ENCODE measurements at places on chromosomes 1 and 21.
A peak's percentile ranks its signal among the peaks of the same experiment; 100 is the strongest.

GRCh38 chr1:98133131-98133530 lies 212.3 kb upstream of the DPYD start:
- DNase-seq: no peak

- no peak for DNase-seq
Measured at GRCh38 chr1:53460666-53461322, 1.6 kb downstream of the DMRTB1 start.

- DNase-seq: no peak
Measured at GRCh38 chr1:88061492-88062177, 622.4 kb upstream of the PKN2 start.

DNA sequence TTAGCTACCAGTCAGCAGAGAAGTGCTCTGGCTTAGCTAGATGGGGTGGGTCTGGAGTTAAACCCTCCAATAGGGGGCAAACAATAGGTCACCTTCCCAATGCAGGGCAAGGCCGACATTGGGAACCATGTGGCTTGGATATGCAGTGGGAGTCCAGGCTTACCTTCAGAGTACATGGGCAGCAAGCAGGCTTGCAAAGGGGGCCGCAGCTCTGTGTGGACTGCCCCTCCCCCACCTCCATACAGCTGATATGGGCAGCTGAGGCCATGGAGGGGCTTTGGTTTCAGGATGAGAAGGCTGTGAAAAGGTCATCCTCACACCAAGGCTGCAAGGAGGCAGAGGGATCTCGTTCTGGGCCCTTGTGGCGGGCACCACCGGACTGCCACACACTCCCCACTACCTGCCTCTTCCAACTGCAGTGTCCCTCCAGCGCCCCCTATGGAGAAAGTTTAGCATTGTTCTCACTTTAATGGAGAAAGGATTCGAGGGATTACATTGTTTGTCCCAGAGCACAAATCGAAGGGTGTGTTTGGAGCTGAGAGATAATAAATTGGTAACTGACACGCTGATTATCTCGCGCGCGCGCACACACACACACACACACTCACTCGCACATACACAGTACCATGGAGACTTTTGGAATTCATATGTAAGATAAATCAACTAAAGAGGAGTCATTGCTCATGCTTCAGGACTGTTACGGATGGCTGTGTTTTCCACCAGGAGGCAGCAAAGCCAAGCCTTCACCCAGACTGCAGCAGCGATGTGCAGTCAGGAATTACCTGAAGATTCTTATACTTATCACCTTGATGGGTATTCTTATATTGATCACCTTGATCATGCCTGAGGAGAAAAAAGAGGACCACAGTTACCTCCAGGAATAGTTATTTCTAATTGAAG lies 7.0 kb upstream of the SMCP start:
- DNase-seq: no peak

DNA sequence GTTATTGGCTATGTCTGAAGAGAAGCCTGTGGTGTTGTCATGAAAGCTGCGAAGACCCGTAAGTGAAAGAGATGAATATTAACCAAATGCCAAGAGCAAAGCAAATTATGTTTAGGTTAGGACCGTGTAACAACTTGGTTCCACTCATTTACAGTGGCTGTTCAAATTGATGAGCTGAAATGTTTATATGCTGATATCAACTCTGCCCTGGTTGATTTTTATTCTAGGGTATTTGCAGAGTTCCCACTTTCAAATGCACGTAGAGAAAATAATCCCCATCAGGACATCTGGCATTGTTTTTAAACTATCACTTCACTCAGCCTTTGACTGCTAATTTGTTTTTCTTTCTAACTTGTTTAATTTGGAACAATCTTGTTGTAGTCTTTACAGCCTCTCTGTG lies 581.6 kb upstream of the ADAMTS5 start:
- no peak for DNase-seq

DNA sequence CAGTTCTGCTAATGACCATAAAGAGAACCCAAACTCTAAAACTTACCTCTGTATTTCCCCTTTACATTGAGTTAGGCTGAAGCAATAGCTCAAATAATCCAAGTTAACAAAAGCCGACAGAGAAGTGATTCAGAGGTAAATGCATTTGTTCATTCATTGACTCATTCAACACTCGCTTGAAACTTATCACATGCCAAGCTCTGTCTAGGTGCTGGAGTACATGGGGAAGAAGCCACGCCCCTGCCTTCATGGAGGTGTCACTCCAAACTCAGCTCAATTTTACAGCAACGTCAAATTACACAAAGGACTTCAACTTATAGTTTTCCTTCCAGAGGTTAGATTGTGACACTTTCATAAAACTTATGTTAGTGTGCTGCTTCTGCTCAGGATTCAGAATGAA lies 45.8 kb downstream of the SLC25A24 start:
- DNase-seq: no peak

DNA sequence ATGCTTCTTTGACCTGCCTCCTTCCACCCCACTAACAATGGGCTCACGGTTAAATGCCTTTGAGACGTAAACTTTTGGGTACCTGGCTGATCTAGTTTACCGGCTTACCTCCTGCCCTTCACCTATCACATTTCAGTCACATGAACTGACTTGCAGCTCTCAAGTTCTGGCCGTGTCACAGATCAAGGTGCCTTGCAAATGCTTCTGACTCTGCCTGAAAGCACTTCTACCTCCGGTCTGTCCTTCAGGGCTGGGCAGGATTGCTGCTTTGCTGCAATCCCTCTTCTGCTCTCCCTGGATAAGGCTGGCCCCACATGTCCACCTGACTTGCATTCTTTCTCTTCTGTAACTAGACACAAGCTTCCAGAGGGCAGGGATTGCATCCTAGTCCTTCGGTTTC lies 69.0 kb downstream of the GRIK1 start:
- no peak for DNase-seq

DNA sequence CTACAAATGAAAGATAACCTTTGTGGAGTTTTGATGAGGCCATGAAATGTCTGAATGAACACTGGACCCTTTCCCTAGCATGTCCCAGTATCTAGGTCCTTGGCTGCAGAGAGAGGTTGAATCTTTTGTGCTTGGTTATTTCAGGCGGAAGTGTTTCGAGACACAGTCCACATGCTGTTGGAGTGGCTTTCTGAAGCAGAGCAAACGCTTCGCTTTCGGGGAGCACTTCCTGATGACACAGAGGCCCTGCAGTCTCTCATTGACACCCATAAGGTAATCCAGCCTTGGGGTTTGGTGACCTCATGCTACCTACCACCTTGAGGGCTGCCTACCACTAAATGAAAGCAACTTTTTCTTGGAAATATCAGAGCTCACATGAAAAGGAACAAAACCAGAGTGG lies 38.9 kb upstream of the BMP8A start:
- DNase-seq: no peak

DNA sequence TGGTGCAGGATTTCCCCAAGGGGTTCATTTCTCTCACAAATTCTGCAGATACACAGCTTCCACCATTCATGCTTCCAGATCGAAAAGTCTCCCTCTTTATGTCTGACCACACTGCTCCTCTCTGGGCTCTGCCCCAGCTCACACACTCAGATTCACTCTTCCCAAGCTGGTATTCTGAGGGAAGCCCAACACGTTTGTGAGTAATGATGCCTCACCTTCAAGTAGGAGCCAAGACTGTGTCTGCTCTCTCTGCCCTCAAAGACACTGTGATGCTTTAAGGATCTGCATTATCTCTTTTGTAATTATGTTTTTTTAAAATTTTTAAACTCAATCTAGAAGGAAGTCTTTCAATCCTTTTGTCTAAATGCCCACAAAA lies 19.8 kb downstream of the PRAMEF11 start:
- no peak for DNase-seq

DNA sequence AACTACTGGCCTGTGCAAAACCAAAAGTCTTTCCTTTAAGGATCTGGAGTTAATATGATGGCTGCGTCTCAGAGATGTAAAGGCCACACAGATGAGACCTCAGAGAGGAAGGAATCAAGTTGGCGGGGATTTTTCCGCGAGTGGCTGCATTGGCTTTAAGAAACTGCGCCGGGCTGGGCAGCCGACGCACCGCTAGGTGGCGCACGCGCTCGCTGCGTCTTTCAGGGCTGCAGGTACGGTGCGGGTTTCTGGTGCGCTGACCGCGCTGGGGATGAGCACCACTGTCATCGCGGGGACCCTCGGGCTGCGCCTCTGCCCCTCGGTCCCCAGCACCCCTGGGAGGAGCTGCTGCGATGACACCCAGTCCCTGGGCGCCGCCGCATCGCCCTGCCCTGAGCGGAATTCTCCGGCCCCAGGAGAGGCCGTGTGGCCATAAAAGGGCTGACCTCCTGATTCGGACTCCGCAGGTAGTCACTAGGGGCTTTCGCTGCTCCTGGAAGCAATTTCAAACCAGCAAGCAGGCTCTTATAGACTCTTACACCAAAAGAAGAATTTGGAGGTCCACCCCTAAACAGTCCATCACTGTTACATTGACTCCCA lies 241.0 kb downstream of the KCNJ6 start:
- DNase-seq: peak; percentile 46

- no peak for DNase-seq
Measured at GRCh38 chr1:23194119-23194984, 22.9 kb downstream of the HTR1D start.

- no peak for DNase-seq
Measured at GRCh38 chr1:210624722-210625121, 296.0 kb downstream of the HHAT start.

DNA sequence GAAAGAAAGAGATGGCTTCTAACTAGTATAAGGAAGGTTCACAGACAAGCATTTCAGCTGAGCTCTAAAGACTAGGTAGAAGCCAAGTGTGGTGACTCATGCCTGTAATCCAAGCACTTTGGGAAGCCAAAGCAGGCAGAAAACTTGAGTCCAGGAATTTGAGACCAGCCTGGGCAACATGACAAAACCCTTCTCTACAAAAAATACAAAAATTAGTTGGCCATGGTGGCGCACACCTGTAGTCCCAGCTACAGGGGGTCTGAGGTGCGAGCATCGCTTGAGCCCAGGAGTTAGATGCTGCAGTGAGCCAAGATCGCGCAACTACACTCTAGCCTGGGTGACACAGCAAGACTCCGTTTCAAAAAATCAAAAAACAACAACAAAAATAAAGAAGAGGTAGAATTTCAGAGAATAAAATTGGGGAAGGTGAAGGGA lies 27.8 kb downstream of the FBXO42 start:
- no peak for DNase-seq

GRCh38 chr21:43373362-43374227 lies 53.3 kb downstream of the SIK1 start:
- no peak for DNase-seq

DNA sequence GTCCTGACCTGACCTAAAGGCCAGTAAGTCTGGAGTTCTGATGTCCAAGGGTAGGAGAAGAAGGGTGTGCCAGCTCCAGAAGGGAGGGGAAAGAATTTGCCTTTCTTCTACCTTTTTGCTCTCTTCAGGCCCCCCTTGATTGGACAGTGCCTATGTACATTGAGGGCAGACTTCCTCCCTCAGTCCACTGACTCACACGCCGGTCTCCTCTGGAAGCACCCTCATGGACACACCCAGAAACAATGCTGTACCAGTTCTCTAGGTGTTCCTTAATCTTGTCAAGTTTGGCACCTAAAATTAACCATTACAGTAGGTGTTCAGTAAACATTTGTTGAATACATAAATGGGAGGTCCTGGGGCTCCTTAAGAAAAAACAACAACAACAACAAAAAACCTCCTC lies 51.0 kb upstream of the POU2F1 start:
- DNase-seq: no peak

DNA sequence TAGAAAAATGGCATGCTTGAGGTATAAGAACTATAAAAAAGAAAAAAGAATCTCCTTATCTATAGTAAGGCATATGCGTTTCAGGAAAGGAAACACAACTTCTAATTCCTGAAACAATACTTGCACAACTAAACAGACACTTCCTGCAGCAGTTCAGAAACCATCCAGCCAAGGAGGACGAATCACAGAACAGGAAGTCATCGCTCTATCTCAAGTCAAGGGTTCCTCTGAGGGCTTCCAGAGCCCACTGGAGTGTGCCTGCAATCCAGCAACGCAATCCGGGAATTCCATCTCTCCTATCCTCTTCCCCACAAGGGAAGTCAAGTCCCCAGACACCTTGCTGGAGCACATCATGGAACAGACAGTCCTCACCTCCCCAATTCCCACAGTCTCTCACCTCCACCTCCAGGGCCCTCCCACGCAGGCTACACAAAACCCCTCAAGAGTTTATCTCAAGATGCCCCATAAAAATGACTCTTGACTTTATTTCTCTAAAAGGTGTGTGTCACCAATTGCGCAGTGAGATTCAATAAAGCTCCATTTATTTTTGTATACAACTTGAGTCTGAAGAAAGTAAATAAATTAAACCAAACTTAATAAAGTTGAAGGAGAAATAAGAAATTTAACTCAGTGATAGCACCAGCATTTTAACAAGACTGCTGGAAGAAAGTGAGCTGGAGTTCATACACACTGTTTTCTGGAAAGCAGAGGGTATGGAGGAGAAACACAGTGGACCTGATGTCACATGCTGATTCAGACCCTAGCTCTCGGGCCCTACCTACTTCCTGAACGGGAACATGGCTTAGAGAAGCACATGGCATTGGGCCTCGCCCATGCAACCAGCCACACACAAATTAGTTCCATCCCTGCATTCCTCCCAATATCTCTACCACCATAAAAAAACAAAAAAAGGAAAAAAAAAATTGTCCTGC lies 39.9 kb downstream of the SIPA1L2 start:
- no peak for DNase-seq

DNA sequence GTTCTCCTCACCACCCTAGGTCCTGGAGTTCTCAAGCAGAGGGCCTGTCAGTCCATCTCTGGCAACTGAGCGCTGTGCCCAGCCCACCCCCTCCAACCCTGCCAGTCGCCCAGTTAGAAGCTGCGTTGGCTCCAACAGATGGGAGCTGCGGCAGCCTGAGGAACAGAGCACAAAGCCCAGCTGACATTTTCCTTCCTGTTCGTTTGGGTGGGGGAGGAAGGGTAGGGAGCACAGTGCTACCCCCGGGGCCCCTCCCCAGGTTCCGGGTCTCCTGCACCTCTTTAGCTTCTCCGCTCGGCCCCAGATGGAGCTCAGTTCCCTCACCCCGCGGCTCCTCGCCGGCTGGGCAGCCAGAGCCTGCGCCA lies 1.4 kb downstream of the LRRN2 start:
- no peak for DNase-seq
